Left colon (tissue), 2 donors: ENCODE measurements at places on chromosomes 11 and 22. TPM values are rescaled to one million over a fixed set of nuclear protein-coding genes. Genes with fewer than 3 reads are reported as not detected.

SCGB1D2 gene
- not detected for total RNA-seq

DNA sequence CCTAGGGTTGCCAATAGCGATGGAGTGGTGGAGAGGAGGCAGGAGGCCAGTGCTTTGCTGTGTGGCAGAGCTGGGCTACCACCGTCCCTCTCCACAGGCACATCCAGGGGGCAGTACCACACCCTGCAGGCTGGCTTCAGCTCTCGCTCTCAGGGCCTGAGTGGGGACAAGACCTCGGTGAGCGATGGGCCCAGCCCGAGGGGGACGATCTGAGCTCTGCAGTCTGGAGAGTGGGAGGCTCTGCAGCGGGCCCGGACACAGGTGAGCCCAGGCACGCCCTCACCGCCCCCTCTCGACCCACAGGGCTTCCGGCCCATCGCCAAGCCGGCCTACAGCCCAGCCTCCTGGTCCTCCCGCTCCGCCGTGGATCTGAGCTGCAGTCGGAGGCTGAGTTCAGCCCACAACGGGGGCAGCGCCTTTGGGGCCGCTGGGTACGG is 2.5 kb downstream of the PKP3 start:
- no peak for DNase-seq

DNA sequence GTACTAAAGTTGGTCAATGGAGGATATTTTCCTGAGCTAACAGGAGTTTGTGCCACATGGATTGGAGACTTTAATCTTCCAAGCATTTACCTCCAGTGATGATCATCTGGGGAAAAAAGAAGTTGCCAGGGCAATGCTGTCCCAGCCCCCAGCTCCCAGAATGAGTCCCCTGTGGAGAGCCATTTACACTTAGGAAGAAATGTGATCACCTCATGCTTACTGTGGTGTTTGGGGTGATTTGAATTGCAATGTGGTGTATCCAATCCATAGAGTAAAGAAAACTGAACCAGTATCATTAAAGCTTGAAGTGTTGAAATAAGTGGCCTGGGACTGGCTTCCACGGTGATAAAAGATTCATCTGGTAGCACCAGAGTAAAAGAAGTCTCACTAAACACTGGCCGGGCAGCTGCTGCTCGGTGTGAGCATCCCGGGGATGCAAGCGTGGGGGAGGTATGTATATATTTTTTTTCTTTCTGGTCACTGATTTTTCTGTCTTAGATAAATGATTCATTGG is 117.2 kb upstream of the NTM start:
- no peak for DNase-seq

- peak; percentile 41 for DNase-seq
These were observed 5.4 kb downstream of the PLA2G6 start for GRCh38 chr22:38176170-38176741.

TMEM191B gene
- total RNA-seq = 6.7 TPM

ZNF280B gene
- total RNA-seq = 0.92 TPM

SLC17A6 gene
- total RNA-seq = not detected

GRCh38 chr11:114771172-114771571 is 92.8 kb downstream of the NXPE2 start:
- no peak for DNase-seq

PRODH gene
- total RNA-seq = 15.5 TPM

GRCh38 chr11:116553482-116553881 is 219.3 kb downstream of the BUD13 start:
- DNase-seq = no peak

DNA sequence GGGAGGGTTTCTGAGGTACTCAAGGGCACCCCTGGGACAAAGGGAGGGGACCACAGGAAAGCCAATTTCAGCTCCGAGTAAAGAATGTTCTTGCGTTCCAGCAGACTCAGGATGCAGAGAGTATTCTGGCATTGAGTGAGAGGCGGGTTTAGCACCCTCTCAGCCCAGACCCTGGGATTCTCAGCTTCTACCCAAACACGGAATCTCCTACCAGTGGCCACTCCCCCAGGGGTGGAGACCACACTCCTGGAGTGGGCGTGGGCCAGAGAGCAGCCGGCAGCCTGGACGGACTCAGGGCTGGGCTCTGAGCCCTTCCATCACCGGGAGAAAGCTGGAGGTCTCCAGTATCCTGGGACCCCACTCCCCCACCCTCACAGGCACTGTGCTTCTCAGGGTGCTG is 26.1 kb upstream of the TTLL12 start:
- DNase-seq = no peak
